ENCODE measurements at places on chromosomes 12 and 14.
A peak's percentile ranks its signal among the peaks of the same experiment; 100 is the strongest.

DNA sequence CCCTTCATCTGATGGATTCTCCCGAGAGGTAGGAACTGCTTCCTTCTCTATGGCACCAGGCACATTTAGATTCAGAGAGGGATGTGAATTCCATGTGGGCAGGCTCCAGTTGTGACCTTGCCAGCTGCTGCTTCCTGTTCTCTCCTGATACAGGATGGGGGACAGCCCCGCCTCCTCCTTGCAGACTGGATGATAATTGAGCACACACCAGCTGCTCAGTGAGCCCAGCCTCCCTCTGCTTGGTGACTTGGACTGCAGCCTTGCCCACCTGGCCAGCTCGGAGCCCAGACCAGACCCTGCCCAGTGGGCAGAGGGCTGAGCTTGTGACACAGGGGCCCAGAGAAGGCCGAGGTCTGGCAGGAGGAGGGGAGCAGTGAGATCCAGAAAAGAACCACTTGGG lies 90.2 kb downstream of the CALM1 start:
- no peak for DNase-seq

GRCh38 chr12:68293347-68293746 lies 38.8 kb downstream of the MDM1 start:
- DNase-seq = no peak

DNA sequence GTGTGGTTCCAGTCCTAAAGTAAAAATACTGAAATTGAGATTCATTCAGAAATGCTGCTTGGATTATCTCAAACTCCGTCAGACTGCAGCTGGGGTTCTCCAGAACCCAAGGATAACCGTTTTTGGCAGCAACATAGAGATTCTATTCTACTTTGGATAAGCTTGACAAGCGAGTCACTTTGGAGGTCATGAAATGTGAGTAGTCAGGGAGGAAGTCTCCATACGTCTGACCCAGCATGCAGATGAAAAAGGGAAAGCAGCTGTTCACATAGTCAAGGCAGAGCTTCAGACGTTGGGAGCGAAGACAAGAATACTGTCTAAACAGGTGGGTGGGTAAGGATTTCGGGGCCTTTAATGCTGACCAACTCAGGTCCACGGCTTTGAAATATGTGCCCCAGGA lies 14.9 kb upstream of the HSP90B1 start:
- no peak for DNase-seq

GRCh38 chr14:22837114-22837749 lies 847 bp downstream of the MMP14 start:
- DNase-seq = peak; percentile 61

GRCh38 chr12:52540531-52540930 lies 12.4 kb downstream of the KRT71 start:
- no peak for DNase-seq

- no peak for DNase-seq
Observed at GRCh38 chr12:121520586-121521086, 60.2 kb downstream of the KDM2B start.

DNA sequence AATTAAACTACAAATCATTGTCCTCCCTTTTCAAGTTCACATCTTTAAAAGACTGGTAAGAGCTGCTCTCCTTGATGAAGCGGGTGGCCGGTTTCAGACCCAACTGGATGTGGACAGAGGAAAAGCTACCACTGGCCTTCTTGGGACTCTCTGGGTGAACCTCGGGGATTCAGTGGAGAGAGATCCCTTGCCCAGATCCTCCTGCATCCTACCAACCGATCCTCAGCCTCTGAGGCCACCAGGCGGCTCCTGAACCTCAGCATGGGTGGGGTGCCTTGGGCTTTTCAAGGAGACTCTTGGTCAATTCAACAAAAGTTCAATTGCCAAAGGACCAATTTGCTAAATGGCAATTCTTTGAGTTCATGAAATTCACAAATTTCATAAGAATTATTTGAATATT lies 84.5 kb downstream of the ZFP36L1 start:
- DNase-seq = no peak

- no peak for DNase-seq
Observed at GRCh38 chr12:92556637-92557421, 146.0 kb upstream of the PLEKHG7 start.

DNA sequence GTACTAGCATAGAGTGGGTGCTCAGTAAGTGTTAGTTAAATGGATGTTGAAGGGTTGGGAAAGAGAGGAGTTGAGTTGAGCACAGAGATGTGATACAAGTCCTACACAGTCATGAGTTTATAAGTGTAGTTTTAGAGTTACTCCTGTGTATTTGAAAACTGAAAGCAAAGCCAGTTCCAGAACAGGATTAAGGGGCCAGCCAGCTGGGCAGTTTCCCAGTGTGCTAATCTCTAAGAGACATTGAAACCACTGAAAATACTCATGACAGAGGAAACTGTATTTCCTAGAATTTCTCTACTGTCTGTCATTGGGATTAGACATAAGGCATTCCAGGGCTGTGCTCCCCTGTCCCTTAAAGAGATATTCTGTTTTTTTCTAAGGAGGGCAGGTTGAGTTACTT lies 101.0 kb downstream of the DERA start:
- DNase-seq = no peak

DNA sequence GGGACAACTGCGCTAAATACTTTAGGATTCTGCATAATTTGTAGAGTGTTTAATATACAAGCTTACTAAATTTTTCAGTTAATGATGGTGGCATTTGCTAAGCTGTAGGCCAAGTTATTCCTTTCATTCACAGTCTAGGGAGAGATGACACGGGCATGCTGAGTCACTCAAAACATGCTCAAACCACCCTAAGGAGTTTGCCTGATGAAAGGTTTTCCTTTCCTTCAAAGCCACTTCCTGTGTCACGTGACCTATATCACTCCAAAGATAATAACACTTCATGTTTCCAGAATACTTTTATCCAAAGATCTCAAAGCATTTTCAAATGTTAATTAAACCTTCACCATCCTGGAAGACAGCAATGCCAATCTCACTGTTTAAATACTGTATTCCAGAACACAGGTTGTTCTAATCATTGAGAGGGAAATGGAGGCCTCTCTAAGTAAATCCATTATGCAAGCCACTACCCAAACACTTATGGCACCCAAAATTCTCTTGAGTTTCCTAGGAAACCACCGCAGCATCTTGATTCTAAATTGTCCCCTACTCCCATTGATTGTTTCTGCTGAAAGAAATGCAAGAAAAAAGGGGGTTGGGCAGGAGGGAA lies 207.0 kb upstream of the CDKN3 start:
- no peak for DNase-seq

- no peak for DNase-seq
Observed at GRCh38 chr14:102544747-102545460, 35.3 kb upstream of the ANKRD9 start.

- DNase-seq = no peak
Observed at GRCh38 chr12:96520767-96521166, 31.4 kb downstream of the CFAP54 start.

DNA sequence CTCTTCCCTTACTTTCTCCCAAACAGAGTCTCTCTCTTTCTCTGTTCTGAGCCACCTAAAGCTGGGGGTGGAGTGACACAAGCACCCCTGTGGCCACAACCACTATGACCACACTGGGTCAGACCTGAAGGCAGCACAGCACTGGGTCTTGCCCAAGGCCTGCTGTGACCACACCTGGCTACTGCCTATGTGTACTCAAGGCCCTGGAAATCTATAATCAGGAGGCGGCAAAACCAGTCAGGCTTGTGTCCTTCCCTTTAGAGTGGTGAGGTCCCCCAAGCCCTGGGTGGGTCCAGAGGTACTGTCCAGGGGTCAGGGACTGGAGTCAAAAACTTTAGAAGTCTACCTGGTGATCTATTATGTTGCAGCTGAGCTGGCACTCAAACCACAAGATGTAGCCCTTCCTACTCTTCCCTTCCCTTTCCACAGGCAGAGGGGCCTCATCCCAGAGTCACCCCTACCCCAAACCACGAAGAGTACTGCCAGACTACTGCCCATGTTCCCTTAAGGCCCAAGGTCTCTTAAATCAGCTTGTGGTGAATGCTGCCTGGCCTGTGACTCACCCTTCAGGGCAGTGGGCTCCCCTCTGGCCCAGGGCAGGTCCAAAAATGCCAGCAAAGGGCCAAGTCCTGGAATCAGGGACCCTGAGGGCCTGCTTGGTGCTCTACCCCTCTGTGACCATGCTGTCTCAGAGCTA lies 179.8 kb upstream of the DYRK2 start:
- DNase-seq = no peak

DNA sequence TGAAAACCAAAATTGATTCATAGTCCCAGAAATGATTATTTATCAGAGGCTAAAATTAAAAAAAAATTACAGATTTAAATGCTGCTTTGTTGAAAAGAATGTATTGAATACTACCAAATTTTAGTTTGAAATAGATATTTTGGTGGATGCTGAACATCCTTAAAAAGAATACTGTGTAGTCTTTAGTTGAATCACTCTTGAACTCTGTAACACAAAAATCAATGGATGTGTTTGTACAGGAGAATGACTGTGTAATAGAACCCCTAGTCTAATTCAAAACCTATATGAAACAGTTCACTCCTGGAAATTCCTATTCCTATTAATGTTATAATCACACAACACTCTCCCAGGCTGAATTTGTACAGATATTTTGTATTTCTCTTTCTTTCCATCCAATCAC lies 1.5 kb upstream of the TSPAN8 start:
- DNase-seq = no peak

Measured in nephron progenitor cell (in vitro differentiated cells).